LHCN-M2 (cell line): ENCODE measurements at places on chromosomes 5 and 9. TPM values are rescaled to one million over a fixed set of nuclear protein-coding genes. Genes with fewer than 3 reads are reported as not detected.

Gene SPINK4
- not detected in 2 replicates for total RNA-seq

Gene PCDHA9
- 0.06 TPM in 1 of 2 replicates, not detected in the other for total RNA-seq

Gene CHSY3
- 7.6 and 9.9 TPM in 2 replicates for total RNA-seq

Gene TSSK1B
- 0.06 and 0.52 TPM in 2 replicates for total RNA-seq

Gene FOXD4L3
- total RNA-seq = not detected in 2 replicates

Gene FOXI1
- total RNA-seq = not detected in 2 replicates

Gene SLC25A2
- 0.17 TPM in 1 of 2 replicates, not detected in the other for total RNA-seq

Gene CTSL
- total RNA-seq = 455 and 500 TPM in 2 replicates

Gene TARS1
- 160 and 171 TPM in 2 replicates for total RNA-seq

Gene EIF4EBP3
- total RNA-seq = 1.6 TPM in 1 of 2 replicates, not detected in the other

Gene LCN1
- total RNA-seq = not detected in 2 replicates

Gene NRARP
- total RNA-seq = 0.06 TPM in 1 of 2 replicates, not detected in the other

Gene PCDHGA5
- 0.98 and 1.5 TPM in 2 replicates for total RNA-seq

Gene NRG2
- not detected in 2 replicates for total RNA-seq

Gene ZFAND5
- total RNA-seq = 59.8 and 67.0 TPM in 2 replicates

Gene TXNDC8
- total RNA-seq = not detected in 2 replicates

Gene RASGRF2
- total RNA-seq = under 0.01 TPM in 1 of 2 replicates, not detected in the other

Gene RPS23
- 1,596 and 2,071 TPM in 2 replicates for total RNA-seq

Gene SLC1A1
- 3.7 and 6.2 TPM in 2 replicates for total RNA-seq

Gene LCN6
- not detected in 2 replicates for total RNA-seq

Gene TRAF1
- total RNA-seq = 0.90 and 0.98 TPM in 2 replicates

Gene NEUROG1
- total RNA-seq = not detected in 2 replicates

Gene PCDHAC2
- total RNA-seq = 0.06 and 0.23 TPM in 2 replicates

Gene FAM221B
- not detected in 2 replicates for total RNA-seq

Gene PDCD1LG2
- total RNA-seq = 18.3 and 20.6 TPM in 2 replicates

Gene ACOT12
- total RNA-seq = not detected in 2 replicates
